ENCODE measurements at places on chromosomes 7 and 10.

DNA sequence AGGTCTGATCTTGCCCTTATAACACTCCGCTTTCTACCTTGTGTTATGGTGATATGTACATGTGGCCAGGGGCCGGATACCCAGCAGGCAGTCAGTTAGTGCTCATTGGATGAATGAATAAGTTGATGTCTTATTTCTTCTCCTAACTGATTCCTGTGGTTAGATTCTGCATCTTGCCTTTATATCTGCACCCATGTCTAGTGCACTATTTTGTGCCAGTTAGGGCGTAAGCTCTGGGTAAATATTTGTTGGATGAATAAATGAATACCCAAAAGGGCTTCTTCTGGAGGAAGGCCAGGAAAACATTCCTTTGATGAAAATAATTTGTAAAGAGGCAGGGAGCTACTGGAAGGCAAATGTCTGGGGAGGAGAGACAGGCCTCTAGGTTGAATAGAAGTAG is 148.2 kb downstream of the CHN2 start:
- H3K4me3 ChIP-seq: no peak overlapping the region
- H3K4me1 ChIP-seq: peaks cover 17% of the 10 kb centered on the region
- peaks cover 3% of the 10 kb centered on the region for H3K36me3 ChIP-seq
- peaks cover 4% of the 10 kb centered on the region for H3K27me3 ChIP-seq
- DNase-seq: no peak
- no peak overlapping the region for H3K27ac ChIP-seq

GRCh38 chr10:58028597-58029366 is 238.9 kb downstream of the IPMK start:
- H3K27ac ChIP-seq: no peak overlapping the region
- H3K27me3 ChIP-seq: peaks cover 2% of the 10 kb centered on the region
- DNase-seq: no peak
- H3K4me3 ChIP-seq: no peak overlapping the region
- H3K4me1 ChIP-seq: no peaks in the 10 kb centered on the region

DNA sequence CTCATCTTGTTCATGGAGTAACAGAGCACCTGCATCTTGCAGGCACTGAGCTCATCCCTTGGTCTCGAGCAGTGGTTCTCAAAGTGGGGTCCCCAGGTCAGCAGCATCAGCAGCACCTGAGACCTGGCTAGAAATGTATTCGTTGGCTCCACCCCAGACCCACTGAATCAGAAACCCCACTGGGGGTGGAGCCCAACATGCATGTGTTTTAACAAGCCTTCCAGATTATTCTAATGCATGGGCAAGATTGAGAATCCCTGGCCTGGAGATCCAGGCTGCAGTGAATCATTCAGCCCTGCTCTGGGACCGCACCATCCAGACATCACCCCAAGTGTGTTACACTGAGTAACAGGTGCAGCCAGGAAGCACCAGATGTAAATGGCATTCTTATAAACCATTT is 85.1 kb upstream of the PPIF start:
- DNase-seq: no peak
- H3K36me3 ChIP-seq: no peaks in the 10 kb centered on the region
- no peaks in the 10 kb centered on the region for H3K27me3 ChIP-seq
- H3K4me1 ChIP-seq: peaks cover 90% of the 10 kb centered on the region
- no peak overlapping the region for H3K4me3 ChIP-seq

DNA sequence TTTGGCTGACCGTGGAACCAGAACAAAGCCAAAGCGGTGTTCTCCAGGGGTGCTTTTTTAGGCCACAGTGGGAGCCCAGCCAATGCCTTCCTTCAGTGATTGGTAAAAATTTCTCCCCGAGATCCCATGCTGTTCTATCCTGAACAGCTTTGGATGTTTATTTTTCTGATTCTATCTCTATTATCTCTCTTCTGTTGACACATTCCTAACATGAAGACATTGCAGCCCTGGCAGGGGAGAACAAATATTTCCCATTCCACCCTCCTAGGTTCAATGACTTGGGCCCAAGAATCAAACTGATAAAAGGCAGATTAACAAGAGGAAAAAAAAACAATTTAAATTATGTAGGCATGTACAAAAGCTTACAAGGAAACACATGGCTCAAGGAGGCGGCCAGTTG is 162.7 kb downstream of the PFKFB3 start:
- H3K4me3 ChIP-seq: no peak overlapping the region
- peaks cover 3% of the 10 kb centered on the region for H3K27me3 ChIP-seq
- peaks cover 7% of the 10 kb centered on the region for H3K36me3 ChIP-seq
- no peak for DNase-seq
- H3K4me1 ChIP-seq: no peaks in the 10 kb centered on the region

DNA sequence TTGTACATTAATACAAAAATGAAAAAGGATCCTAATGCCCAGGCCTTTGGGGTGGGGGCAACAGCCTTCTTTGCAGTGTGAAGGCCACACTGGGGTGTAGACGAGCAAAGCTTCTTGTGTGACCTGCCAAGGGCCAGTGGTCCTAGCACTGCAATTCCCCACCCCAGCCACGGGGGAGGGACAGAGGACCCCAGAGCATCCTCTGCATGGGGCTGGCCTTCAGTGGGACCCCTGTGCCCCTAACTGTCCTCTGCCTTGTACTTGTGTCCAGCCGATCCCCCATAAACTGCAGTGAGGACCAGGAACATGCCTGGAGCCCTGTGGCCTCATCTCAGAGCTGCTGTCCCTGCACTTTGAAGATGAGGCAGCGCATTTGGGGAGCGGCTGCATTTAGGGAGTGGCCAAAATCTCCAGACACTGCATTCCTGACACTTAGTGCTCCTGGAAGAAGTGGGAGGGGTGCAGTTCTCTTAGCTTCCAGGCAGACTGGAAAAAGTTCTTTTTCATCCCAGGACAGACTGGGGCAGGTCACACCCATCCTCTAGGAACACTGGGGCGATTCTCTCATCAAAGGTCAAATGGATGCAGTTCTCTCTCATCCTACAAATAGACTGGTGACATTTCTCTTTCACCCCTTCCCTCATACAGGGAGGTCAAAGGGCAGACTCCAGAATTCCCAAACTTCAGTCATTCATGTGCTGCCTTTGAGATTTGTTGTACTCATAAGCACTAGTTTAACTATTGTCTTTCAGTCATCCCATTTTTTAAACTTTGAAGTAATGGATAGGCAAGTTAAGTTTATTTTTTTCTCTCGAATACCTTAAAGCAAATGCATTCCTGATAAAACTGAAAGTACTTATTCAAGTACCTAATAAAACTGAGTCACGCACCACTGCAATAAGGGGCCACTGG is 922 bp upstream of the MYO1G start:
- no peak for DNase-seq
- H3K36me3 ChIP-seq: peaks cover 19% of the 10 kb centered on the region
- peak overlapping the region; percentile 96 for H3K27ac ChIP-seq

GRCh38 chr10:8051109-8051821 is 3.2 kb upstream of the GATA3 start:
- no peak overlapping the region for H3K4me3 ChIP-seq
- no peak overlapping the region for H3K27ac ChIP-seq
- H3K36me3 ChIP-seq: no peaks in the 10 kb centered on the region
- H3K4me1 ChIP-seq: peaks cover 51% of the 10 kb centered on the region
